ENCODE measurements at places on chromosomes 1 and 21.

- DNase-seq: no peak
These were observed 27.2 kb upstream of the KLF18 start for GRCh38 chr1:44168520-44169098.

- no peak for DNase-seq
These were observed 13.9 kb downstream of the SSR2 start for GRCh38 chr1:156006666-156007376.

GRCh38 chr1:17207540-17207939 lies 2.6 kb downstream of the PADI1 start:
- no peak for DNase-seq

DNA sequence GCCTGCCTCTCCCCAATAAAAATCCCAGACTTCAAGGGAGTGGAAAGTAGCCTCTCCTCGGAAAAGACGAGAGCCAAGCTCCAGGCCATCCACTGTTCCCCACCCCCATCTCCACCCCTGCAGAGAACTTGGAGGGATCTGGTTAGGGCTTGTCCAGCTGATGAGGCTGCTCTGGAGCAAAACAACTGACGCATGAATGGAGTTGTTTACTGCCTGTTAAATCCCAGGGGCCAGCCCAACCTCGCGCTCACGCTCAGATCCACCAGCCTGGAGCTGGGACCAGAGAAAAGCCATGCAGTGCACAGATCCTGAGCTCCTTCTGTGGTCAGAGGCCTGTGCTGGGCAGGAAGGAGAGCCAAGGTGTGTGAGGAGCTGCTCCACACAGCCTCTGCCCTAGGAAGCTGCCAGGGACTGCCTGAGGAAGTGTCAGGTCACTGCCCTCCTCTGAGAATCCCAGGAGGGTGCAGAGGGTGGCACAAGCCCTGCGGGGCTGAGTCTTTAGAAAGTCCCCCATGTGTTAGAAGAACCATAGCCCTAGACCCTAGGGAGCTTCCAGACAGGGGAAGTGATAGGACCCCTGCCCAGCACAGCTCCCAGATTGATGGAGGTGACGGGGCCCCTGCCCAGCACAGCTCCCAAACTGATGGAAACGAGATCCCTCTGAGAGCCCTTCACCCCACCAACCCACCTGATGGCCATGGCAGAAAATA lies 109.0 kb upstream of the IPO9 start:
- DNase-seq: no peak

- DNase-seq: no peak
These were observed 20.6 kb upstream of the PLEKHA6 start for GRCh38 chr1:204380293-204380831.

DNA sequence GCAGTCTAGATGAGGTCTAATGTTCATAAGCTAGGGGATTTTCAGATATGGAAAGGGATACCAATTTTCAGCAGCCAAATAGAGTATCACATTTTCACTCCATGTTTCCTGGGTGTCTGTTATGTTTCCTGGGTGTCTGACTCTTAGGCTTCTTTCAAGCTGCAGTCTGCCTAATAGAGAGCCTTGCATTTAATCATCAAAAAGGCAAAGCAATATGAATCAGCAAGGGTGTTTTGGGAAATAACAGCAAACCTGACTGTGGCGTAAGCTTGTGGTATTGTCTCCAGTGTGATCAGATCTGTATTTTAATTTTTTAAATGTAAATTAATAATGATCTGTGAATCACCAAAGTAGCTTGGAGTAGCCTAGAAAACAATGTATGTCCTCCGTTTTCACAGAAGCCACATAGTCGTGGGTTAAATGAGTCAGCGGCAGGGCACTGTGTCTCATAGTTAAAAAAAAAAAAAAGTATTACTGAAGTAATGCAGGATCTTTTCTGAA lies 10.4 kb downstream of the LGALS8 start:
- no peak for DNase-seq

GRCh38 chr1:77639056-77639455 lies 43.4 kb downstream of the ZZZ3 start:
- no peak for DNase-seq

GRCh38 chr1:174114106-174114505 lies 45.2 kb upstream of the RABGAP1L start:
- DNase-seq: no peak

GRCh38 chr1:115210302-115210711 lies 121.0 kb upstream of the TSPAN2 start:
- no peak for DNase-seq

GRCh38 chr21:40595806-40596205 lies 251.2 kb downstream of the DSCAM start:
- DNase-seq: no peak

- no peak for DNase-seq
These were observed 60.2 kb upstream of the CFAP126 start for GRCh38 chr1:161427733-161428516.

GRCh38 chr1:70616946-70617345 lies 205.9 kb downstream of the CTH start:
- no peak for DNase-seq

DNA sequence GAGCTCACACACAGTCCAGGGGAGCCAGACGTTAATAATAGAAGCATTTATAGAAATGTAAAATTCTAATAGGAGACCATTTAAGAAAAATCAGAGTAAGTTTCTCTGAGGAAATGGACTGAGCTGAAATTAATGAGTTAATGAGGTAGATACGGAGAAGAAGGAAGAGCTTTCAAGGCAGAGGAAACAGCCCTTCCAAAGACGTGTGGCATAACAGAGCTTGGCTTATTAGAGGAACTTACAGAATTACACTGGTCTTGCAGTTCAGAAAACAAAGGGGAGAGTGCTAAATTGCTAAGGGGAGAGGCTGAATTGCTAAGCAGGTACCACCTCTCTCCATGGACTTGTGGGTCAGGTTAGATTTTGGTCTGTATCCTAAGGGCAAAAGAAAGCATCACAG lies 8.2 kb upstream of the PIGK start:
- no peak for DNase-seq

- DNase-seq: no peak
These were observed 143.5 kb downstream of the ASTN1 start for GRCh38 chr1:177020851-177021589.

DNA sequence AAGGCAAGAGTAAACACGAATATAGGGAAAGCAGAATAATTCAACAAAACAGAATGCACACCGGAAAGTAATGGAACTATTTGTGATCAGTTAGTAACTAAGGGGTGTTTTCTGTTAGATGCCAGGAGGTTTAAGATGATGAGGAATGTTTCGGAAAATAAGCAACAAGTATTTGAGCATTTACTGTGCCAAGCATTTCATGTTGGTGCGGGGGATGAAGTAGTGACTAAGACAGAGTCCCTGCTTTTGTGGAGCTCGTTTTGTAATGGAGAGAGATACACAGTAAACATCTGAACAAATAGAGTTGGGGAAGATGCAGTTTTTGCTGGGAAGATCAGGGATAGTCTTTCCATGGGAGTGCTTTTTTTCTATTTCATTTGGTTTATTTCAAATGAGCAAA lies 78.7 kb downstream of the DYRK1A start:
- DNase-seq: no peak

DNA sequence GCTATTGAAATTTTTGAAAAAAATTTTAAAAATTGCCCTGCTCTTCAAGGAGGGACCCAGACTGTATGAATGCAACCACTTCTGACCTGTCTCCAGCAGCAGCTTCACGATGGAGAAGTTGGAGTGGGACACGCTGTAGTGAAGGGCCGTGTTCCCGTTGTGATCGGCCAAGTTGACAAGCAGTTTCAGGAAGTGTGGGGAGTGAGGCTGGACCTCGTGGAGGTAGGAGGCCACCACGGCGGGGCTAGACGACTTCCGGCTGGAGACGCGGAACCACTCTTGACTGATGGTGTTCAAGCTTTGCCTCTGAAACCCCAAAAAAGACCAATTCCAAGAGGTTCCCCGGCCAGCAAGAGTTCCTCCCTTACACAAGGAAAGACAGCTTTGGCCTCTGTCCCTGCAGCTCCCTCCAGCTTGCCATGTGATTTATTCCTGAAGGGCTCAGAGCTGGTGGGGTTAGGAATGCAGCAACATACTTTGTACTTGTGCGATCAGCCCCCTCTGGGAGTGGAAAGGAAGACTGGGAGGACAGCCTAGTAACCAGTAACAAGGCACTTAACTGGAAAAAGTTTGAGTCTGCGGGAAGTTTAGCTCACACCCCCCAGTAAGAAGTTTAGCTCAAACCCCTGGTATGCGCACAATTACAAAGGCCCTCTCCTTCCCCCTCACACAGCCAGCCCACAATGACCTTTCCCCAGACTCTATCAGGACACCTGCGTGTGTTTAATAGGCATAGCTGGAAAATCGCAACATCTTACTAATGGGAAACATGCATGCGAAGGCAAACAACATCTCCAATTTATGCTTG lies 56.0 kb downstream of the KANK4 start:
- DNase-seq: no peak

GRCh38 chr1:213719462-213719861 lies 268.3 kb upstream of the PROX1 start:
- no peak for DNase-seq

DNA sequence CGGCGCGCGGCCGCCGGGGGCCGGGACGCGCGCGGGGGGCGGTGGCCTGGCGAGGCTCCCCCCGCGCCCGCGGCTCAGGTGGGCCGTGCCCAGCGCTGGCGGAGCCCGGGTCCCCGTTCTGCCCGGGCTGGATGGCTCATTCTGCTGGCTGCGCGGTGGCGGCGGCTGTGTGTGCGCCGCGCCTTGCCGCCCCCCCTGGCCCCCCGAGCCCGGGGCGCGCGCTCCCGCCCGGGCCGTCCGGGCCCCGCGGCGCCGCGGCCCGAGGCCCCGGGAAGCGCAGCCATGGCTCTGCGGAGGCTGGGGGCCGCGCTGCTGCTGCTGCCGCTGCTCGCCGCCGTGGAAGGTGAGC lies at the start of gene EPHB2:
Gene EPHB2, plus strand, starts transcription at position 139 of the 349 bp plus-strand sequence. Its CDS starts 144 bp downstream, at position 283.
- peak; percentile 54 for DNase-seq

DNA sequence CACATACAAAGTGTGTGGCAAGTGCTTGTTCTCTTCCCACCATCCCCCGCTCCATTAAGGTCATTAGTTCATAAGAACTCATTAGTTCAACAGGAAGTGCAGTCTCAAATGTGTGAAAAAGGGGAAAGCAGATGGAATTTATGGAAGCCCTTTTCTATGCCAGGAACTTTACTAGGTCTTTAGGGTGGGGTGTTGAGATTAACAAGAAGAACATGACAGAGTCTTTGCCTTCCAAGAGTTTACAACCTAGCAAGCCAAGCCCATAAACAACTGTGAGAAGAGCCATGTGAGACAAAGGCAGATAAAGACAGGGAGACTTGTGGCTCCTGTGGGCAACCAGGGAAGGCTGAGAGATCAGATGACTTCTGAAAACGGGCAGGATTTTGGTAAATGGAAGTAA lies 21.4 kb downstream of the PLEKHA6 start:
- no peak for DNase-seq

GRCh38 chr1:54970901-54971300 lies 9.5 kb upstream of the TMEM61 start:
- DNase-seq: no peak

DNA sequence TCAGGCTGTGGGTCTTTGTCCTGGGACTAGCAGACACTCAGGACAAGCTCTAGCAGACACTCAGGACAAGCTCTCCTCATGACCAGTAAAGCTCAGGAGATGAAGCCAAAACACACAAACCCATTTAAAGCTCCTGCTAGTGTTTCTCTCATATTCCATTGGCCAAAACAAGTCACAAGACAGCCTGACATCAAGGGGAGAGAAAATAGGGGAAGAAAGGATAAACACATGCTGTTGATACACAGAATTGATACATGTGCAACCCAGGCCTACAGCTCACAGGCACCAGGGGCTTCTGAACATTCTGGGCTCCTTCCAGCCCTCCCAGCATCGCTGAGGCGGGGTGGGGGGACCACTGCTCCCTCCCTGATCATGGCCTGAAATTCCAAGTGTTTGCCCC lies 35.3 kb downstream of the ATF3 start:
- no peak for DNase-seq

DNA sequence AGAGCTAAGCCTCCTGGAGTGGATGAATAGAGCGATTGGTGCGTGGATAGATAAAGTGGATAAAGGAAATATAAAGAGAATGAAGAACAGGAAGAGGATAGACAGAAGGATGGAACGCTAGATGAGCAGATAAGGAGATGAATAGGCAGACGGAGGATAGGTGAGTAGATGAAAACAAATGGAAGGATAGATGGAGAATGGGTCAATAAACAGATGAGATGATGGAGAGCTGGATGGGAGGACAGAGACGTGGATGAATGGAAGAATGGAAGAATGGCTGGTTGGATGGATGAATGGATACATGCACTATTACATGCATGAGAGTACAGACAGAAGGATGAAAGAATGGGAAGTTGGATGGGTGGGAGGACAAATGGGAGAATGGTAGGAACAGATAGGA lies 35.2 kb upstream of the EDN2 start:
- DNase-seq: no peak

GRCh38 chr1:43063394-43064219 lies 104.9 kb upstream of the SLC2A1 start:
- DNase-seq: no peak

DNA sequence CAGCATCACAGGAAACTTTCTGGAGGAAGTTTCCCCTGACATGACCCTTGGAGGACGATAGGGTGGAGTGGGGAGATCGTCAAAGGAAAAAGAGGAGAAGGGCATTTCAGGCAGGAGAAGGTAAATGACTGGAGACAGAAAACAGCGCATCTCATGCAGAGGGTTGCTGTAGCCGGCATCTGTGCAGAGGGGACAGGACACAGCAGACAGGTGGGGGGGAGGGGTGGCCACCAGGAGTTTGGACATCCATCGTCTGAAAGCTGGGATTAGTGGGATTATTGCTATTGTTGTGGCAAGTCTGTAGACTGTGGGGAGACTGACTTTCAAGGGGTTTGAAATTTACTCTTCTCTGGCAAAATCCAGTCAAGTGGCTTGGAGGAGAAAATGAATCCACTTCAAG lies 463.9 kb downstream of the OMA1 start:
- no peak for DNase-seq

GRCh38 chr21:44253832-44254710 lies 7.6 kb downstream of the DNMT3L start:
- no peak for DNase-seq

DNA sequence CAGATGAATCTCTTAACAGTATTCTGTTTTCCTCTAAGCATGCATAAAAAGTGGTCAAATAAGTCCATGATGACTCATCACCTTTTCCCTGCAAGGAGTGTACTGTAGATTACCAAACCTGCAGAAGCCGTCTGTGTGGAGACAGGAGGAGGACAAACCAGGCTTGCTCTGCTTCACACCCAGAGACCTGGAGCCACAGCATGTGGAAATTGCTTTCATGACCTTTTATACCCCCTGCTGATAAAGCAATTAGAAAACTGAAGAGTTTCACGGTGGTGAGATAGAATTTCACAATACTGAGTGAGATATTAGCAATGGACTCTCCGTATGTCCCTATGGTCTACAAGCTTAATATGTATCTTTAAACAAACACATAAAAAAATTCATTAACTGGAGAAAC lies 9.4 kb downstream of the CORT start:
- no peak for DNase-seq

- DNase-seq: no peak
These were observed 18.4 kb downstream of the HHAT start for GRCh38 chr1:210347112-210347511.
